ENCODE measurements at places on chromosomes 1 and 21. TPM values are rescaled to one million over a fixed set of nuclear protein-coding genes. Genes with fewer than 3 reads are reported as not detected.

- H3K27ac ChIP-seq = no peak overlapping the region
- peaks cover 4% of the 10 kb centered on the region for H3K4me1 ChIP-seq
- no peak overlapping the region for H3K4me3 ChIP-seq
- H3K36me3 ChIP-seq = no peaks in the 10 kb centered on the region
- DNase-seq = no peak
Observed at GRCh38 chr1:91895832-91896556, 10.0 kb upstream of the TGFBR3 start.

DNA sequence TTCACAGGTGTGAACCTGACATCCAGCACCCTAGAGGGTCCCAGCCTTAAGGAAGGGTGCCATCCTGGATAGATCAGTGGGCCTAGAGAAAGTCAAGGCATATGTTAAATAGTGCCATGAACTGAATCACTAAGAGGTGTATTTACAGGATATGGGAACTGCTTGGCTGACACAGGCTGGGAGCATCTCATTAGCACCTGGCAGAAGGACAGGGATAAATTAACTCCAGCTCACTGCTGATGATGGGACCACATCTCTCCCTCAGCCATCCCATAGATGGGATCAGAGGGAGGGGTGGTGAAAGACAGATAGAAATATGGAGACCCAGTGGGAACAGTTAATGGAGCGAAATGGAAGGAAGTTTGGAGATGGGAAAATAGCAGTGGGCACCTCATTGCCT lies 122.0 kb downstream of the IGSF21 start:
- no peaks in the 10 kb centered on the region for H3K27me3 ChIP-seq
- H3K36me3 ChIP-seq = no peaks in the 10 kb centered on the region
- no peak for DNase-seq
- no peaks in the 10 kb centered on the region for H3K4me1 ChIP-seq

MAP1LC3C gene
- total RNA-seq = not detected

- no peak overlapping the region for H3K27ac ChIP-seq
- H3K4me3 ChIP-seq = no peak overlapping the region
- H3K36me3 ChIP-seq = no peaks in the 10 kb centered on the region
- peaks cover 5% of the 10 kb centered on the region for H3K4me1 ChIP-seq
Observed at GRCh38 chr1:22206551-22207125, 63.7 kb upstream of the WNT4 start.

- no peaks in the 10 kb centered on the region for H3K27me3 ChIP-seq
- H3K36me3 ChIP-seq = no peaks in the 10 kb centered on the region
- no peaks in the 10 kb centered on the region for H3K4me1 ChIP-seq
- DNase-seq = no peak
Observed at GRCh38 chr21:42113926-42114409, 42.9 kb downstream of the UMODL1 start.

LY9 gene
- 0.11 TPM for total RNA-seq

- peak overlapping the region; percentile 3 for H3K27ac ChIP-seq
- peak; percentile 59 for DNase-seq
- H3K27me3 ChIP-seq = no peaks in the 10 kb centered on the region
- peaks cover 5% of the 10 kb centered on the region for H3K4me1 ChIP-seq
- peaks cover 17% of the 10 kb centered on the region for H3K36me3 ChIP-seq
- no peak overlapping the region for H3K4me3 ChIP-seq
Observed at GRCh38 chr1:186082235-186082937, 292.7 kb downstream of the TPR start.
